Caki2 (cell line): ENCODE measurements at places on chromosomes 6 and 20. TPM values are rescaled to one million over a fixed set of nuclear protein-coding genes. Genes with fewer than 3 reads are reported as not detected.

GRCh38 chr20:62539198-62540045, 63.6 kb upstream of the GATA5 start:
- no peak for DNase-seq

DNA sequence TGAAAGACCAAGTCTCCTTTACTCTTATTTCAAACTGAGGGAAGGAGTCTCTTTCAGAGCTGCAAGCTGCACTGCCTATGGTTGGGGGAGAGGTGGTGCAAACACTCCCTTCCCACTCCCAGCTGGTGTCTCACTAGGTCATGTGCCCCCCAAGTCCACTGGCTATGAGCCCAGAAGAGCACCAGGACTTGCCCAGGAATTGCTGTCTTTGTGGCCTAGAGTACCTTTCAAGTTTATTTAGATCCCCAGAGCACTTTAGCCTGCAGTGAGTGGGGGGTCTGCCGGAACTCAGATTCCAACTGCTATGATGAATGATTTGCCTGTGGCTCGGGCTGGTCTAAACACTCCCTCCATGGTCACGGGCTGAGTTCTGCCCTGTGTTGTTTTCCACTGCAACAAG, 192.6 kb upstream of the CITED2 start:
- no peak for DNase-seq

- DNase-seq: no peak
Observed at GRCh38 chr6:159959976-159960384, 8.9 kb upstream of the IGF2R start.

Gene SCGN
- total RNA-seq: not detected in 2 replicates

- peak; percentile 63 for DNase-seq
Observed at GRCh38 chr20:62357187-62357667, 9.9 kb downstream of the LAMA5 start.
